Activated T-cell treated with anti-CD3 and anti-CD28 coated beads for 1 hour (primary cell): ENCODE measurements at places on chromosomes 12 and 14.

- DNase-seq, result no peak
Observed at GRCh38 chr12:32567296-32567674, 111.8 kb upstream of the DNM1L start.

- DNase-seq, result no peak
Observed at GRCh38 chr14:81533212-81533535, 479 bp downstream of the SEL1L start.

DNA sequence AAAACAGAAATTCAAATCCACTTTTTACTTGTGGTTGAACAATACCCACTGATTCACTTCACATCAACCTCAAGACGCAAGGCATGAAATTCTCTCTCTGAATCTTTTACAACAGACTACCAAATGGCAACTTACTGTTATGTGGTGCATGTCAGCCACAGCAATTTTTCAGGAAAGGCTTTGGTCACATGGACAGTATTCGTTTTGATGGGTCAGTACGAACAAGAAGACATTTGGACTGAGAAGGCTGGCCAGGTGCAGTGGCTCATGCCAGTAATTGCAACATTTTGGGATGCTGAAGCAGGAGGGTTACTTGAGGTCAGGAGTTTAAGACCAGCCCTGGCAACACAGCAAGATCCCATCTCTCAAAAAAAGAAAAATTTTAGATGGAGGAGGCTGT lies 144.0 kb downstream of the SEC23A start:
- no peak for DNase-seq

DNA sequence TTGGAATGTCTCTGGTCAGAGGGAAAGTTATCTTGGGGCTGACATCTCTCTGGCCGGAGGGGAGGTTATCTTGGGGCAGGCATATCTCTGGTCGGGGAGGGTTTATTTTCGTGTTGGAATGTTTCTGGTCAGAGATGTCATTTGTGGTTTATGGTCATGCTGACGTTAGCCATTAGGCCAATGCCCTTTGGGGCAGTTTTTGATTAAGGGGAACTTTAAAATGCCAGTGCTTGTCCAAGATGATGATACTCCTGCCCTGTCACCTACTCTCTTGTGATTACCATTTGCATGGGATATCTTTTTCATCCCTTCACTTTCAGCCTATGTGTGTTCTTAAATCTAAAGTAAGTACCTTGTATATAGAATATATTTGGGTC lies 29.0 kb upstream of the A2M start:
- no peak for DNase-seq

DNA sequence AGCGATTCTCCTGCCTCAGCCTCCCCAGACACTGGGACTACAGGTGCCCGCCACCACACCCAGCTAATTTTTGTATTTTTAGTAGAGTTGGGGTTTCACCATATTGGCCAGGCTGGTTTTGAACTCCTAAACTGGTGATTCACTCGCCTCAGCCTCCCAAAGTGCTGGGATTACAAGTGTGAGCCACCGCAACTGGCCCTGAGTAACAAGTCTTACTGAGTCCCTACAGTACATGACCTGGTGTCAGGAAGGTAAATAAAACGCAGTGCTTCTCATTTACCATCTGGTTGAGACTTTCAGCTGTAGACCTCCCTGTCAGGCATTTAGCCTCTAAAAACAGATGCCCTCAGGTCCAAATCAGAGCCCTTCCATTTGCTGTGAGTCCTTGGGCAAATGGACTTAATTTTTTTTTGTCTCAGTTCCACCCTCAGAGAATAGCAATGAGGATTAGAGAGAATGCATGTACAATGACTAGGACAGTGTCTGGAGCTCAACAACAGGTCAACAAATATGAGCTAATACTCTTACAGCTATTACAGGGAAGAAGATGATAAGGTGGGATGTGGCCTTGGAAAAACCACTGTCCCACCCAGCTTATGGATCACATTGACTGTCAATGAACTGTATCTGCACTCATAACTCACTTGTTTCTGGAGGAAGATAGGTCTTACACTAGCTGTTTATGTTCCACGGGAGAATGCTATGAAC lies 70.5 kb downstream of the PHLDA1 start:
- no peak for DNase-seq

DNA sequence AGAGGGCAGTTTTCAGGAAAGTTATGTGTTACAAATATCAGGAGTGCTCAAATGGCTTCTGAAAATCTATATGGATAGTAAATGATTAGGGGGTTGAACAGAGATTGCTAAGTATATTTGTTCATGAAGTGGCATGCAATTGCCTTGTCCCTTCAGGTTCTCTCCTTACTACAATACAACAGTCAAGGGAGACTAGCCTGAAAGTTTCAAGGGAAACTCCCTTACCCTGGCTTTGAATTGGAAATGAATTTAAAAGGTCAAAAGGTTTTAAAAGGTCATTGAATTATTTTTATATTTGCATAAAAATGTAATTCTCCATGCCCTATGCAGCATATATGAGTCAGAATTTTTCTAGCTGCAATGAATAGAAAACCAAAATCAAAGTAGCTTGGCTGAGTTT lies 253.1 kb upstream of the SYT1 start:
- no peak for DNase-seq

- DNase-seq, result no peak
Observed at GRCh38 chr12:118160536-118160935, 24.6 kb downstream of the PEBP1 start.

DNA sequence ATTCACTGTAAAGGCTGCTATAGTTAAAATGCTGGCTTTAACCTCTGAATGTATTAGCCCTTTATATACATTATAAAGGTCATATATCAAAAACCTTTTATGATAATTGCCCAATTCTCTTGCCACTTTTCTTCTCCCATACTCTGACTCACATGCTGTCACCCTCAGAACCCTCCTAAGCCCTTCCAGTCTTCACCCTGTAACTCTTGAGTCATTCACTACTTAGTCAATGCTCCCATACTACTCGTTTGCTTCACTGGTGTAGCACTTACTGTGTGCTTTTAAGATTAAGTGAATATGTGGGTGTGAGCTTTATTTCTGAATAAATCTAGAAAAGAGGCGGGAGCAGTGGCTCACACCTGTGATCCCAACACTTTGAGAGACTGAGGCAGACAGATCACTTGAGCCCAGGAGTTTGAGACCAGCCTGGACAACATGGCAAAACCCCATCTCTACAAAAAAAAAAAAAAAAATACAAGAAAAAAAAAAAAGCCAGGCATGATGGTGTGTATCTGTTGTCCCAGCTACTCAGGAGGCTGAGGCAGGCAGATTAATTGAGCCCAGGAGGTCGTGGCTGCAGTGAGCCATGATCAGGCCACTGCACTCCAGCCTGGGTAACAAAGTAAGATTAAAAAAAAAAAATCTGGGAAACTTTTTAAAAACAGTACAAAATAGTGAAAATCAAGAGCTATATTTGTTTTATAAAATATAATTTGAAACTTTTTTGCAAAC lies 37.6 kb downstream of the SPATA7 start:
- DNase-seq, result no peak

GRCh38 chr14:91327250-91327595 lies 82.7 kb upstream of the GPR68 start:
- DNase-seq, result no peak

DNA sequence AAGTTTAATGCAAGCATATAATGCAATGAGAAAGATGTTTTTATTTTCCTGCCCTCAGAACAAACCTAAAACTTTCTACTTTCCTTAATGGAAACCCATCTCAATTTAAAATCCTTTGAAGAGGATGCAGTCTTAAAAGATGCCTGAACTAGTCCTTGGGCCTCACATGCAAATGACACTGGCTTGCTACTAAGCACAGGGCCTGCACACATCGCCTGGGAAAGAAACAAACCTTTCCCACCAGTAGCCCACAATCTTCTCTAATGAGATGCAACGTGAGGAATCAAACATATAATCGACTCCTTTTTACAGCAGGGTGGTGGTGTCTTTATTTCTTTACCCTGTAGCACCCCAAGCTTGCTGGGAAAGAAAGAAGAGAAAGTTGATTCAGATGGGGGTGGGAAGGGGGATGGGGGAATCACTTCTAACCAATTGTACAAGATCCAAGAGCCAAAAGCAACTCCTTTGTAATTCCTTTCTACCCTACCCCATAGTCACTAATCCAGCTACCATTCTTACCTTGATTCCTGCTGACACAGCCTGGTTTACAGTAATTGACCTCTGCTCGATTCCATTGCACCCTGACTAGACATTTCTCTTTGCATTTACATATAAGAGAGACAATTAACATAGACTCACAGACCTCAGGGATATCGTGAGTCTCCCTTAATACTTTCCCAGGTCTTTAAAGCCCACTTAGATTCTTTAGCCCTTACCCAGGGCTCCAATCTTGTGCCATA lies 69.5 kb upstream of the FERMT2 start:
- no peak for DNase-seq

GRCh38 chr12:80217011-80217535 lies 117.7 kb downstream of the OTOGL start:
- no peak for DNase-seq

GRCh38 chr12:67489007-67489406 lies 159.5 kb upstream of the DYRK2 start:
- no peak for DNase-seq

- DNase-seq, result no peak
Observed at GRCh38 chr12:45725631-45726602, 3.6 kb upstream of the ARID2 start.

- no peak for DNase-seq
Observed at GRCh38 chr12:60349232-60349978, 753.6 kb downstream of the SLC16A7 start.

- no peak for DNase-seq
Observed at GRCh38 chr14:96129128-96129736, 75.4 kb upstream of the BDKRB2 start.

GRCh38 chr14:56632195-56632594 lies 52.6 kb downstream of the TMEM260 start:
- DNase-seq, result no peak

GRCh38 chr12:100942984-100943749 lies 148.6 kb downstream of the ANO4 start:
- DNase-seq, result no peak

DNA sequence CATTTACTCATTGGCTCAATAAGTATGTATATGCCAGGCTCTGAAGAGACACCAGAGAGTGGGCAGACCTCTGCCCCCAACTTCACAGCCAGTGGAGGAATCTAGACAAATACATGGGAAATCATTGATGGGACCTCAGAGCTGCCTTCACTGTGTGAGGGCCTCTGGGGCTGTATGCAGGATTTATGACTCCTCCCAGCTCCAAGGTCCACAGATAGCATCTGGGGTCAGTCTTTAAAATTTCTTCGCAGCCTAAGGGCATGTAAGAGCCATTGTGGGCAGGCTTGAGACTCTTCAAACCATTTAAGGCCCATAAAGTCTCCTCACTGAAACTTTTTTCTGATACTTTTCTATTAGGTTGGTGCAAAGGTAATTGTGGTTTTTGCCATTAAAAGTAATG lies 125.5 kb downstream of the SPTSSA start:
- DNase-seq, result no peak

DNA sequence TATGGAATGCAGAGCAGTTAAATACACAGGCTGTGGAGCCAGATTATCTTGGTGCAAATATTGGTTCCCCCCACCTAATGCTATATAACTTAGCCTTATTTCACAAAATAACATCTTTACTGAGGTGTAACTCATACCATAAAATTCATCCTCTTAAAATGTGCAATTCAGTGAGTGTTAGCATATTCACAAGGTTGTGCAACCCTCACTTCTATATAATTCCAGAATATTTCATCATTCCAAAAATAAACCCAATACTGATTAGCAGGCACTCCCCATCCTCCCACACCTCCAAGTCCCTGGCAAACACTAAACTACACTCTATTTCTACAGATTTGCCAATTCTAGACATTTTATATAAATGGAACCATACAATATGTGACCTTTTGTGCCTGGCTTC lies 116.3 kb upstream of the CNTN1 start:
- no peak for DNase-seq

GRCh38 chr12:42980441-42980840 lies 390.9 kb upstream of the PRICKLE1 start:
- no peak for DNase-seq

- DNase-seq, result no peak
Observed at GRCh38 chr12:64170024-64170423, 52.1 kb downstream of the KICS2 start.

GRCh38 chr14:22721213-22721612 lies 45.3 kb upstream of the OXA1L start:
- no peak for DNase-seq

GRCh38 chr12:69123919-69124638 lies 115.3 kb upstream of the CPSF6 start:
- no peak for DNase-seq

GRCh38 chr14:66045572-66046021 lies 440.6 kb upstream of the CCDC196 start:
- no peak for DNase-seq

DNA sequence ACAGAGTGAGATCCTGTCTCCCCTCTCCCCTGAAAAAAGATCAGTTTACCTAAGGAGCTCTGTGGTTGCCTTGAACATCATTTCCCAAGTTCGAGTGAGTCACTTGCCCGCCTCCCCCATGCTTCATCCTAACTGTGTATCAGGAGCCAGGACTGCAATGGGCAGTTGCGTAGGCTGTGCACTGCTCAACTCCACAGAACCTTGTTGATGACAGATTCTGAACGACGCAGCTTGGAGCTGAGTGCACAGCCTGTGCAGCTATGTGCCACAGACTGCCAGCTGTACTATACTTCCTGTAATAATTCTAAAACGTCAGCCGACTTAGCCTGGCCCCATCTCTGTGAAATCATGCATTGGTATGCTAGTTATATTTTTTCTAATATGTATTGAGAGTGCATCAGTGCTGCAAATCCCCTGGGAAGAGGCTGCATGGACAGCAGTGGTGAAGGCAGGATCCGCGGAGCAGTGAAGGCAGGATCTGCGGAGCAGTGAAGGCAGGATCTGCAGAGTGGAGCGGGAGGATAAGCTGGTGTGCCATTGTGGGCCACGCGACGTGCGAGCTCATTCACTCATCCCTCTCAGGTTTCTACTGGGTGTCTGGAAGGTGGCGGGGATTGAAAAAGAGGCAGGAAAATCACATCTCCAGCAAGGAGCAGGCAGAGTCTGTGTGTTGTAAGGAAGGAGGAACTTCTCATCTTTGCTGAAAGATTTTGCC lies 80.8 kb downstream of the GALNT9 start:
- no peak for DNase-seq

- DNase-seq, result no peak
Observed at GRCh38 chr12:21642707-21643389, 14.8 kb downstream of the LDHB start.

DNA sequence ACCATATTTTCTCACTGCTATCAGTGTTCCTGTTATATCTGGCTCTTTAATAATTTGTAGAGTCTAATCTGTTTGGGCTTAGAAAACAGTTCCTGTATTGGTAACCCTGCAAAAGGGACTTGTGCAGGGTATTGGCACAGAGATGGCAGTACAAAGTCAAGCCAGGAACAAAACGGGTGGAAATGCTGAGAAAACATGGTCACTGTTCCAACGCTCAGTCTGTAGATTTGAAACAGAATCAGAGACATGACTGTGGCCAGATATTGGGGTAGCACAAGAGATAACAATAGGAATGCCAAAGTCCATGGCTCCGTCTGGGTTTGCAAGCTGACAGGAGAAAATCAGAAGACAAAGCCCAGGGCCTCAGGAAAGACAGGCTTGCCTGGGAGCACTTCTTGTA lies 290.7 kb upstream of the PDE3A start:
- DNase-seq, result no peak
